ENCODE measurements at places on chromosomes 7 and 10.

GRCh38 chr7:47504551-47505311 lies 77.2 kb downstream of the TNS3 start:
- DNase-seq, result no peak

DNA sequence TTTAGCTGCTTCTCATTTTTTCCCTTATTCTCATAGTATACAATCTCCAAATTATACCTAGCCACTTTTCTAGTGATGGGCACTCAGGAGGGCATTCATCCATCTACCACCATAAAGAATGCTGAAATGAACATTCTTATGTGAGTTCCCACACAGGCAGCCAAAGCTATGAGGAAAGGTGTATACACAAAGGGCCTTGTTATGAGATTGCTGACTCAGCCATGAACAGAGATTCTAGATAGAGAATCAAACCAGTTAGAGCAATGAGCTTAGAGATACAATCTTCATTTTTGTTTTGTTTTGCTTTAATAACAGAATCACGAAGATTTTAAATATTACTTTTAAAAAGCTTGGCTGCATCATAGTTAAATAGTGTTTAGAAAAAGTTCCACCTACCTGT lies 54.8 kb upstream of the TNKS2 start:
- DNase-seq, result no peak

- no peak for DNase-seq
Observed at GRCh38 chr7:57308631-57309408, 141.2 kb upstream of the ZNF716 start.

DNA sequence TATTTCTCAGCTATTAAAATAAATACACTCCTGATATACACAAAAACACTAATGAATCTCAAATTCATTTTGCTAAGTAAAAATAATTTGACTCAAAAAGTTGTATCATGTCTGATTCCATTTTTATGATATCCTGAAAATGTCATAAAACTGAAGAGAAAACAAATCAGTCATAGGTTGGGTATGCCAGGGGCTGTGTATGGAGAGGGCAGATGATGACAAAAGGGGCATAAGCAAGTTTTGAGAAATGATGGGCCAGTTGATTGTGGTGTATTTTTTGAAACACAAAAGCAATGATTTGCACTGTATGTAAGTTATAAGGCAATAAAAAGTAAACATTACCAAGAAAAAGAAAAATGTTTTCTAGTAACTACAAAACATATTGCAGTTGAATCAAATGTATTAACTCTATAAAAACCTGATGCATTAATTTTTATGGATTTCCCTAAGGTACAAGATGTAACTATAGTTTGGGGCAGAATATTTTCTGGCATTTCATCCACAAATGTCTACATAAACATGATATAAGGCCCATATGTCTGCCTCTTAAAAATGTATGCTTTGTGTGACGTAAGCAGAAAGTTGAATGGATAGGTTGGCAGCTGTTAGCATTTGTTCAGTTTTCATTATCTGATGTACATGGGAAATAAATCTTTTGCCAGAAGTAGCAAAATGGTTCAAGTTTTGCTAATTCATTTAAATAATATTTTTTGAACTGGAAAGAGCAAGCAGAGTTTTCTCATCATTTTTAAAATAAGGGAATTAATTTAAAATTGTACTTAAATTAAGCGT lies 35.1 kb upstream of the ING3 start:
- DNase-seq, result no peak

DNA sequence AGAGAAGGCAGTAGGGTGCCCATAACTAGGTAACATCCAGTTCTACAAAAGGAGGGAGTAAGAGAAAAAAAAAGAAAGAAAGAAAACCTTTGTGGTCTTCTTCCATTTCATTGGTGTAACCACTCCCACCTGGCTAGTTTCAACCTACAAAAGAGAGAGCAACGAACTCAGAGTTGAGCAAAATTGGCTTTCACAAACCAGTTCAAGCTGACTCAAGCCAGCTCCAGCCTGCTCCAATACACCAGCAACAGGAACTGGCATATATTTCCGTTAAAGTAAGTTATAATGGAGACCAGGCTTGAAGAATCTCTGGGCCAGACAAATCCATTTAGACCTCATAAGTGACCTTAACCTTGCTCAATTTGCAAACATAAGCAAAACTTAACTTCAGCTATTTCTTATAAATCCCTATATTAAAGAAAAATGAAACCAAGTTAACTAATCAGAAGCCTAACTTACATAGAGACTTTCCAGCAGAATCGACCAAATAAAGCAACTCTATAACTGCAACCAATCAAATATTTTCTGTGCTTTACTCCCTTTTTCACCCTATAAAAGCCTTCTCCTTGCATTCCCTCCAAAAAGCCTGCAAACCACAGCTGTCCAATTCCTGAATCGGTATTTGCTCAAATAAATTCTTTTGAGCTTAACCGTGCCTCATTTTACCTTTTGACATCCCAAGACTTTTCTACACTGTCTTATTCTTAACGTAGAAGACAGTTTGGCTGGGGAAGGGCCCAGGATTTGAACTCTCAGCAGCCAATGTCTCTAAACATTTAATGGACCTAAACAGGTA lies 10.1 kb downstream of the ANKRD22 start:
- no peak for DNase-seq

GRCh38 chr10:112313911-112314310 lies 30.7 kb downstream of the TECTB start:
- DNase-seq, result no peak

GRCh38 chr10:59864141-59864962 lies 42.0 kb downstream of the CCDC6 start:
- no peak for DNase-seq

DNA sequence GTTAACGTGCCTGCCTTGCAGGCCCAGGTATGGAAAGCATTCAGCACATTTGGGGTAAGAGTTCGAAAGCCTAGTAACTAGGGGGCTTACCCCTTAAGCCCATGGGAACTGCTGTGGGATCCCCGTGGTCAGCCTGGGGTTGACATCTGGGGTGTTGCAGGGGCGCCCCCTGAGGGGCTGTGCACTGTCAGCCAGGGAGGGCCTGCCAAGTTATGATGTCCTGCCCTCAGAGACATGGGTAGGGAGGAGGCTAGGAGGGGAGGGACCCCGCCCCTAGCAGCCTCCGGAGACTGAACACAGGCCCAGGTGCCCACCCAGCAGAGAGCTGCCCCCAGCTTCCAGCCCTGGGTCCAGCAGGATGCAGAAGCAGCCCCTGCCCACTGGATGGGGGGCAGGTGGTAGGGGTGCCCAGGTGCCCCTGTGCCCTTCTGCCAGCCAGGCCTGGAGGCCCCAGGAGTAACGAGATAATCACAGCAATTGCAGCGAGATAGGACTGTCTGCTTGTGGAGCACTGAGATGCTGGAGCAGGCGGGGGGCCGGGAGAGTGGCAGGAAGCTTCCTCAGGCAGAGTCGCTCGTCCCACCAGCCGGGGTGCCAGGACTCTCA lies 153.3 kb downstream of the UBE2H start:
- DNase-seq, result no peak

DNA sequence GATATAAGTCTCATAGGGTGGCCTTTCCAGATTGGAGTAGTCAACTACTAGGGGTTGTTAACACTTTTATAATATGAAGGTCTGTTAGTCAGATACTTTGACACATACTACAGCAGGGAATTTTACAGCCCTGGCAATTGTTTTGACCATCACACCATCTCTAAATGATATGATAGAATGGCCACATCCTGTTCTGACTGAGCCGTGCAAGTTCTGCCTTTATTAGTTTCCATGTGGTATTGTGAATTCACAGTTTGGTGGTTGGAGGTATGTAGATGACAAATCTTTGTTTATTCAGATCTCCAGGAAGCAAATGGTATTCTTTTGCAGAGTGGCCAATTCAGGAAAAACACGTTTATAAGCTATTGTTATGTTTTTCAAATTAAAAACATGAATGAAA lies 83.0 kb downstream of the NRG3 start:
- no peak for DNase-seq

Data from activated CD8-positive, alpha-beta memory T cell treated with anti-CD3 and anti-CD28 coated beads for 1 hour (primary cell).